ENCODE measurements at places on chromosomes 16 and 17. TPM values are rescaled to one million over a fixed set of nuclear protein-coding genes. Genes with fewer than 3 reads are reported as not detected.
A peak's percentile ranks its signal among the peaks of the same experiment; 100 is the strongest.

DNA sequence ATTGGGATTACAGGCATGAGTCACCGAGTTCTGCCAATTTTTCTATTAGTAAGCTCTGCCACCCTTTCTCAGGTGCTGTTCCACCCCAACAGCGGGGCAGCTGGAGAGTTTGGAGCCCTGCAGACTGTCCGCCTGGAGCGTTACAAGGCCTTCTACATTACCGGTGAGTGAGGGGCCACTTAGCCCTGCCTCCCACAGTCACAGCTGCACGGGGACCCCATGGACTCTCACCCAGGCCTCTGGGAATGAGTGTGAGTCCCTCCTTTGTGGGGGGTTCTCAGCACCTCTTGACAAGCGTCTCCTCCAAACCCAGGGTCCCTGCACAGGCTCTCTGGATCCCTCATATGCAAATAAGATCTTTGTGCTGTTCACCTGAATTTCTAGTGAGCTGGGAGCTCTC, 56.0 kb downstream of the WIPI1 start:
- no peak overlapping the region for H3K4me3 ChIP-seq
- no peaks in the 10 kb centered on the region for H3K27me3 ChIP-seq
- DNase-seq: no peak
- no peaks in the 10 kb centered on the region for H3K36me3 ChIP-seq

DNA sequence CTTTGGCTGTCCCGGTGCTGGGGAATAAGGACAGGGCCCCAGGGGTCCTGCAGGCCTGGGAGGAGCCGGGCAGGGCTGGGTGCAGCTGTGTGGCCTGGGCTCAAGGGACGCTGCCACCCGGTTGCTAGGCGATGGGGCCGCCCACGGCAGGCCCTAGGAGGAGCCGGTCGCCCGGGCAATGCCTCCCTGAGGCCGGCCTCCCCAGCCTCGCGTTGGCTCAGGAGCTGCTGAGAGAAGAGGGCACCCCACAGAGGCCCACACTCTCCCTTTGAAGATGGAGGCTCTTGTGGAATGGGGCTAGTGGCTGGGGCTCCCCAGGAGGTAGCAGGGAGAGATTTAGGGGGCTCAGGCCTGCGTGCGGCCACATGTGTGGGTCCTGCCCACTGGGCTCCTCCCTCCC, at the start of gene CIBAR2:
Gene CIBAR2 (minus strand): TSS at position 109 of the 400 bp plus-strand sequence. CDS start 120 bp downstream, outside the sequence.
- no peaks in the 10 kb centered on the region for H3K4me1 ChIP-seq
- no peaks in the 10 kb centered on the region for H3K27me3 ChIP-seq
- no peak within 1 kb of the TSS for H3K27ac ChIP-seq
- DNase-seq: no peak
- no peak within 1 kb of the TSS for H3K4me3 ChIP-seq

DNA sequence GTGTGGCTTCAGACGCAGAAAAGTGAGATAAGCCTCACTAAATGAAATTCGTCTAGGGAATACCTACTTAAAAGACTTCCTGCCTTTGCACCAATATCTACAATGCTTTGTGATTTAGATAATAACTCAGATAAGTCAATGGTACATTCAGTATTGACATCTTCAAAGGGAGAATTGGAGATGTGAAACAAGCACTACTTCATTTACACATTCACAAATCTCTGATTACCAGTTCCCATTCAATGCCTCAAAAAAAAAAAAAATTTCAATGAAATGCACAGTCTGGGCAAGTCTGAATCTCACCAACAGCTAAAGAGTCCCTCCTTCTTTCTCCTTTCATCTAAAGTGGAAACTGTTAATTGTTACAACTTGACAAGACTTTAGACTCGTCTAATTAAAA, 3.7 kb downstream of the PHF12 start:
- no peak overlapping the region for H3K4me3 ChIP-seq
- H3K27me3 ChIP-seq: no peaks in the 10 kb centered on the region
- H3K4me1 ChIP-seq: peaks cover 9% of the 10 kb centered on the region
- DNase-seq: no peak
- peak overlapping the region; percentile 98 for H3K27ac ChIP-seq
- H3K36me3 ChIP-seq: no peaks in the 10 kb centered on the region

- H3K4me3 ChIP-seq: no peak overlapping the region
- H3K4me1 ChIP-seq: no peaks in the 10 kb centered on the region
- no peak for DNase-seq
- no peaks in the 10 kb centered on the region for H3K36me3 ChIP-seq
Measured at GRCh38 chr16:65024767-65025178, 97.1 kb downstream of the CDH11 start.

- peaks cover 7% of the 10 kb centered on the region for H3K4me1 ChIP-seq
- no peak overlapping the region for H3K27ac ChIP-seq
- no peaks in the 10 kb centered on the region for H3K27me3 ChIP-seq
- DNase-seq: no peak
- no peak overlapping the region for H3K4me3 ChIP-seq
Measured at GRCh38 chr16:57297856-57298255, 13.4 kb upstream of the PLLP start.

GRCh38 chr17:51595826-51596398, 335.6 kb downstream of the UTP18 start:
- no peaks in the 10 kb centered on the region for H3K27me3 ChIP-seq
- no peak for DNase-seq
- H3K36me3 ChIP-seq: no peaks in the 10 kb centered on the region
- H3K4me3 ChIP-seq: no peak overlapping the region
- H3K4me1 ChIP-seq: no peaks in the 10 kb centered on the region

The SLC16A6 gene
- 0.64 TPM for total RNA-seq
